ENCODE measurements at places on chromosomes 2 and 18.

DNA sequence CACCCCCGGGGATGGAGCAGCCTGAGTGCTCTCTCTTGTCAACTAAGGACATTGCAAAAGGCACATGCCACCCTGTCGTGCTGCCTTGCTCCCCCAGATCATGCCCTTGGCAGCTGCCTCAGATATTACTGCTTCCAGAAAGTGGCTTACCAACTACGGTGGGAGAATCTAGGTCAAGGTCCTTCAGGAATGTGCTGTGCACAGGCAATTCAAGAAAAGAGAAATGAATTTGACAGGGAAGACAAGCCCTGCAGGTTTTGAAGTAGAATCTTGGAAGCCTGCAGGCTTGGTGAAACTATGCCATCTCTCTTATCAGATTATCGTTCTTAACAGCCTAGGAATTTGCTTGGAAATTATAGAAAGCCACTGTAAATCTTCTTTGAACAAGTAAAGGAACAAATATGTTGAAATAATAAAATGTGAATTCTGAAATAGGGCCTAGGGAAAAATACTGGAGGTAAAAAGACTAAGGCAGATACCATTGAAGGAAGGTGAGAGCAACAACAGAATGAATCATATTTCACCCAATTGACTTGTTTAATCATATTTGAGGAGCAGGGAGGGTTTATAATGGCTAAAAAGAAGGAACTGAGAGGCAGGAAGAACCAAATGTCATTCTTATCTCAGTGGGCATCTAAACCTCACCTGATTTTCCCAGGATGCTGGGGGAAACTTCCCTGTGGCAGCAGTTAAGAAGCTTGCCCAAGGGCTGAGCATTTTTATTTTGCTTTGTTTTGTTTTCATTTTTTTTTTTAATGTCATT is 94.0 kb upstream of the GLS start:
- DNase-seq, result no peak

- DNase-seq, result no peak
These were observed 31.1 kb downstream of the NDUFA10 start for GRCh38 chr2:239994086-239994485.

GRCh38 chr2:182638667-182639066 is 77.4 kb upstream of the DNAJC10 start:
- no peak for DNase-seq

DNA sequence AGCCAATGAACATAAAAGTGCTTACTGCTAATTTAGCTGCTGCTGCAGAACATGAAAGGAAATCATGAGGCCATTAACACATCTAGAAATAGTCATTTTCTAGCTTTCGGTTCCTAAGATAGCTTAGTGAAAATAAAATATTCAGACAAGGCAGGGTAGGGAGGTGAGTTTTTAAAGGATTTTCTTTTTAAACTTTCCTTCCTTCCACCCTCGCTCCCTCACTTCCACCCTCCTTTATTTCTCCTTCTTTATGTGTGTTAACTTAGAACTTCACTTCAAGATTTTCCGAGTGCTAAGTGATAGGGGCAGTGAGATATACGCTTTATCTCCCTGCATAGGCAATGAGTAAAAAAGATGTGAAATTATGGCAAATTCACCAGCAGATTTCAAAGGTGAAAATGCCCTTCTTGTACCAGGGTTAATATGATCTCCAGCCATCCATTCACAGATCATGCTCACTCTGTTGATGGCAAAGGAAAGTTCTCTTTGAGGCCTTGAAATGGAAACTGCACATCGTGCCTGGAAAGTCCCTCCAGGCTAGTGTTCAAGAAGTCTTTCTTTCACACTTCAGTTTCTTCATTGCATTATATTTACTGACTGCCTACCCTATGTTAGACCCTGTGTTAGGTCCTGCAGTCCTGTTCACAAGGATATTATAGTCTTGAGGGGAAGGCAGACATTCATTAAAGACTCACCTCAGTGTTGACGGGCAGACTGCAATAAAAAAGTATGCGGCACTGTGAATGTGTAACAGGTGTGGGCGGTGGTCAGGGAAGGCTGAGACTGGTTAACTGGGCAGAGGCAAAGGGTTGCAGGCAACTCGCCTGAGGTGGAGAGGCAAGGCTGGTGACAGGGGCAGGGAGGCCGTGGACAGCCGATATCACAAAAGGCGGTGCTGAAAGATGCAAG is 200.8 kb downstream of the PLCL1 start:
- no peak for DNase-seq

- no peak for DNase-seq
These were observed 49.0 kb upstream of the TMEM87B start for GRCh38 chr2:112006076-112006410.

DNA sequence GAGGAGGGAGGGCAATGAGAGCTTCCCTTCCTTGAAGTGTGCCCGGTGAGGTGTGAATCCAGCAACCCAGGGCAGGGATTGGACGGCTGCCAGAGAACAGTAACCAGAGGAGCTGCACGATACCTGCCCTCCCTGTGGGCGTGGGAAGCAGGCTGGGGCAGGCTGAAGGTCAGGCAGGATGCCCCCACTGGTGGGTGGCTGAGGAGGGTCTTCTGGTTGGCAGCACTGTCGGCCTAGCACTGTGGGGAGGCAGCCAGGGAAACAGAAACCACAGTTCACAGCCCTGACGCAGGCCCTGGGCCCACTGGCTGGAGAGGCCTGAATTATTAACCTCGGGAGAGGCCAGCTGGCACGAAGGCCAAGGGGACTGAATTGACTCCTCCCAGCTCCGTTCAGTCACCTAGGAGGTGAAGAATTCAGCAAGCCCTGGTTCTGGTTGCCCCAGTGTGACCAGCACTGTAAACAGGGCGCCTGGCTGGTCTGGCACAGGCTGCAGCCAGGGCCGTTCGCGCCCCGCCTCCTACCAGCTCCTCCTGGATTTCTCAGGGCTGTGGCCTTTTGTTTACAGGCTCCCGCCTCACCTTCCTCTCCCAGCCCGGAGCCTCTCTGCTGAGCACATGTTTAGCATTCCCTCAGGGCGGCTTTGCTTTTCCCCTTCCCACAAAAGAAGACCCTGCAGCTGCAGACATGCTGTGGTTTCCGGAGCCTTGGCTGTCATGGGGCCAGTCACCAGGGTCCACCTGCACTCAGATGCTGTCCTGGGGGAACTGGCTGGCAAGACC is 97.8 kb downstream of the B3GNT2 start:
- DNase-seq, result no peak

GRCh38 chr2:240551811-240552210 is 6.0 kb downstream of the ANKMY1 start:
- no peak for DNase-seq

DNA sequence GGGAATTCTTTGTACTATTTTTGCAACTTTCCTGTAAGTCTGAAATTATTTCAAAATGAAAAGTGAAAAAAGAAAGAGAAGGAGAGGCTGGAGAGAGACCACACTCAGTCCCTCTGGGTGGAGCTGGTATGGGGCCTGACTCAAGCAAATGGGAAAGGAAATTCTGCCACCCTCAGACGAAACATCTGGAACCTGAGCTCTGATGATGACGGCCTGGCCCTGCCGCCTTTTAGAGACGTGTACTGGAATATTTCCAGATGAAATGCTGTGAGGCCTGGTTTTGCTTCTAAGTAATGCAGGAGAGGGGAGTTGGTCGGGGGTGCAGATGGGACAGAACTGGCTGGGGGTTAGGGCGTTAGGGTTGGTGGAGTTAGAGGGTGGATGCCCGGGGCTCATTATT is 57.4 kb upstream of the GLI2 start:
- no peak for DNase-seq

DNA sequence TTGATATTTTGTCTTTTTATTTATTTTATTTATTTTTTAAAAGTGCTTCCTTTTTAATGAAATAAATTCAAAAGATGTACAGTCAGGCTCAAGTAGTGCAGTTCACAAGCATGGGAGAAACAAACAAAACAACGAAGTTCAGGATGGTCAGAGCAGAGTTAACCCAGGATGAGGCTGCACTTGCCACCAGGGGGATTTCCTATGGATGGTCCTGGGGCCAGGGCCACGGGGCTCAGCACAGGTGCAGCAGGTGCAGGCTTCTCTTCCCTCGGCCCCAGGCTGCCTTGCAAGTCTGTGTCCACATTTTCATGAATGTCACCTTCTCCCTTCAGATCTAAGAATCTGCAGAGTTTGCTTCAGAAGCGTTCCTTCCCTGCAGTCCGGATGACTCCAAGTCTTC is 76.5 kb downstream of the CDCA7 start:
- no peak for DNase-seq

GRCh38 chr2:159034713-159035112 is 66.3 kb downstream of the TANC1 start:
- DNase-seq, result no peak

DNA sequence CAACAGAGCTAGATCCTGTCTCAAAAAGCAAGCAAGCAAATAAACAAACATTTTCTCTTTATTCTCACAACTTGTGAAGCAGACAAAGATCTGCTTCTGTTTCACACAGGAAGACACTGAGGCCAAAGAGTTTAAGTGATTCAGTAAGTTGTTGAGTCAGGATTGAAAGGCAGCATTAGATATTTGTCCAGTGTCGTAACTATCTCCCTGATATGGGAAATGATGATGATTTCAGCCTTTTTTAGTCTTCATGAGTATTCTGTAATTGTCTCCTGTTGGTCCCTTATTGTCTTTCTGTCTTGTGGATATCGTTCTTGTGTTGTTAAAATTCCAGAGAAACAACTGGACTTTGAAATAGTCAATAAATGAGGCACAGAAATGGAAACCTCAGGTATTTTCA is 59.6 kb downstream of the GATA6 start:
- DNase-seq, result no peak

- no peak for DNase-seq
These were observed 49.9 kb upstream of the TXNDC2 start for GRCh38 chr18:9835825-9836224.

GRCh38 chr2:163121483-163121882 is 282.9 kb upstream of the KCNH7 start:
- no peak for DNase-seq

DNA sequence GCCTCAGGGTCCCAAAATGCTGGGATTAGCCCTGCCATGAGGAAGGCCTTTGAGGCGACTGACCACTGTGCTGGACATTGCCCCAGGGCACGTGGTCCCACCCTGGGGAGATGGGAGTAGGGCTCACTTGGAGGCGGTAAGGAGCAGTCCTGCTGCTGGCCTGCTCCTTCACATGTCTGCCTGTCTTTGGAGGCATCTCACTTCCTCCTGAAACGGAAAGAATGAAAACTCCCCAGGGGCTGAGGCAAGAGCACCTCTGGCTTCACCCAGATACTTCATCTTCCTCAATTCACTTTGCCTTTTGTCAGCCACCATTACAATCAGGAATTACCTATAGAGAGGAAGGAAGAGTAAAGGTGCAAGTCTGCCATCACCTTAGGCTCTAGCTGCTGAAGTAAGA is 59.9 kb upstream of the GATA6 start:
- DNase-seq, result no peak

GRCh38 chr2:201070948-201071478 is 458 bp downstream of the HYCC2 start:
- no peak for DNase-seq

- no peak for DNase-seq
These were observed 316.6 kb downstream of the FIGN start for GRCh38 chr2:163419000-163419830.

DNA sequence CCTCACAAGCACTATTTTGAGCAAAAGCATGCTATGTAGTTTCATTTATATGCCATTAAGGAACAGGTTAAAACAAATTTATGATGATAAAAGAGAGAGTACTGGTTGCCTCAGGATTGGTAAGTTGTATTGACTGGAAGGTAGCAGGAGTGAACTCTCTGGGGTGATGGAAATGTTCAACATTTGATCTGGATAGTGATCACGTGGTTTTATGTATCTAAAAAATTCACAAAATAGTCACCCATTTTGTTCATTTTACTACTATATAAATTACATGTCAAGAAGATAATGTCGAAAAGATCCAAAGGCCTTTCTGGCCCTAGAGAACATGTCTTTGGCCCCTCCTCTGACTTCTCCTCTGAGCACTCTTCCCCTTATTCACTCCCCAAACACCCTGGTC is 10.4 kb upstream of the RAPGEF4 start:
- no peak for DNase-seq

- no peak for DNase-seq
These were observed 19.0 kb downstream of the DNPEP start for GRCh38 chr2:219368690-219369191.

- DNase-seq, result no peak
These were observed 15.0 kb upstream of the DSG1 start for GRCh38 chr18:31302991-31303390.

DNA sequence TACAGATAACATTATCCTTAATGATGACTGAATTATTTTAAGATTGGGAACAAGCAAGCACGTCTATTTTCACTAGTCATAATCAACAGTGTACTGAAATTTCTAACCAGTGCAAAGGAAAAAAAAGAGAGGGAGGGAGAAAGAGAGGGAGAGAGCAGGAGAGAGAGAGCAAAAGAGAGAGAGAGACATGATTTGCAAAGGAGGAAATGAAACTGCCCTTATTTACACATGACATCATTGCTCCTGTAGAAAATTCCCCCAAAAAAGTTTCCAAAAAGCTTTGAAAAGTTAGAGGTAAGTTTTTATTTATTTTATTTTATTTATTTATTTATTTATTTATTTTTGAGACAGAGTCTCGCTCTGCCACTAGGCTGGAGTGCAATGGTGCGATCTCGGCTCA is 355.3 kb upstream of the CELF4 start:
- DNase-seq, result no peak

DNA sequence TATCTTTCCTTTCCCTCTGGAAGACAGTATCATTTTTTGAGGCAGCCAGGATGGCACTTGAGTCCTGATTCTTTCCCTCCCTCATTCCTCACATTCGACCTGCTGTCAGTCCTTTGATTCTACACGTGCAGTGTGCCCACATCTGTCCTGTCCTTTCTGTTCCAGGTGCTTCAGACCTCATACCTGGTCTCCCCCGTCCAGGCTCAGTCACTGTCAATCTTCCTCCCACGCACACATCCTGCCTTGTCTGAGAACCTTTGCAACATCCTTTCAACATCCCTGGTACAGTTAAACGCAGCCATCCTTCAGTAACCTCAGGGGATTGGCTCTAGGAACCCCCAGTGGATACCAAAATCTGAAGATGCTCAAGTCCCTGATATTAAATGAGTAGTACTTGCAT is 10.1 kb downstream of the BCL2 start:
- no peak for DNase-seq

- no peak for DNase-seq
These were observed 71.0 kb downstream of the STPG4 start for GRCh38 chr2:47083886-47084687.

DNA sequence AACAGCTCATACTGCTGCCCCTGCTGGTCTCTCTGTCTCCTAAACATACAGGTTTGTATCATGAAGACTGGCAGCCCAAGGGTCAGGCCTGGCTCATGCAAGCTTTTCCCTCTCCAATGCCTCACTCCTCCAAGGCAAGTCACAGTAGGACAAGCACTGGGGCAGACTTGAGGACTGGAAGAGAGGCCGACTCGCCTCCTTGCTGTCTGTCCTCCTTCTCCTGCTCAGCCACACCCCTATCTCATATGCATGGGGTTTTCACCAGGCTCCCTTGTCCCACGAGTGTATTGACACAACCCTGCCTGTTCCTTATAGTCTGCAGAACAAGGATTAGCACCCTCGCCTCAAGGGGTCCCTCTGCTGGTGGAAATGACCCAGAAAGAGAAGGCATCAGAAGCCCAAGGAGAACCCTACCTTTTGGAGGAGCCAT is 223.7 kb downstream of the SOX11 start:
- DNase-seq, result peak; percentile 1

- DNase-seq, result no peak
These were observed 31.8 kb upstream of the IL1R1 start for GRCh38 chr2:102110596-102111334.
